Thoracic aorta (tissue), 2 donors: ENCODE measurements at places on chromosomes 3 and 15.
A peak's percentile ranks its signal among the peaks of the same experiment; 100 is the strongest.

- DNase-seq: no peak
These were observed 64.3 kb upstream of the STT3B start for GRCh38 chr3:31468433-31468832.

- DNase-seq: peak; percentile 43
These were observed 45.8 kb upstream of the TRA2B start for GRCh38 chr3:185983495-185984141.

DNA sequence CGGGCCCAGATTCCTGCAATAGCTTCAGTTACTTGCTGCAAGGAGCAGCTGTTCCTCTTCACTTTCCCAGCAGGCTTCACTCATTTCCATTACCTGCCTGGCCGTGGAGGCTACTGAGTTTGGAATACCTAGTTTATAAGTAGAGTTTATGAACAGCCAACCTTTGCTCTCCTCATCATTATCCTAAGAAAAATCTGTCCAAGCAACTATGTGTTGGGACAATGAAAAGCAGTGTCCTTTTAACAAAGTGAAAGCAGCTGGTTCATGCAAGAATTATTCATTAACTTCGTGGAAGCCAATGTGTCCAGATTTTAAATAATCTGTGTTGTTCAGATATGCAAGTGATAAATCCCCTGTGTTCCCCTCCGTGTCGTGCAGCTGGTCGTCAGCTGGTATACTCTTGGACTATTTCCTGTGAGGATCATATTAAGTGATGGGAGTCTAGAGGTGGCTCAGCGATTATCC is 39.3 kb upstream of the SSR3 start:
- no peak for DNase-seq

DNA sequence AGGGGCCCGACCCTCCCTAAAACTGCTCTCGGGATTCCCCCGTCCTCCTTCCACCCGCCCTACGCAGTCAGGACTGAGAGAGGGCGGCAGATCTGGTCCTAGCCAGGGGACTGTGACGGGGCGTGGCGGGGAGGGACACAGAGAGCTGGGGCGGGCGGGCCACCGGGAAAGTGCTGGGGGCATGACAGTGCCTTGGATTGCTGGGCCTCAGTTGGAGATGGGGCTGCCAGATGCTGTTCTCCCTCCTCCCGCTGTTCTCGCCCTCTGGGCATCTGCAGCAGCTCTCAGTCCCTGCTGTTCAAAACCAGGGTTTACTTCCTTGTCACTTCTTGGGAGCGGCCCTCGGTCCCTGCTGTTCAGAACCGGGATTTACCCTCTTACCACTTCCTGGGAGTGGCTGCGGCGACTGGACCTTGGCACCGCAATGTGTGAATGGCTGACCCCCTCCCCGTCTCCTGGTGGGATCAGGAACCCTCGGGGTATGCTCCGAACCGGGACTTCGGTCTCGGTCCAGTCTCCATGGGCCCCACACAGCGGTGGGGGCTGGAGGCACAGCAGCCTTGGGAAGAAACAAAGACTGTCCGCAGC is 1.8 kb upstream of the RPP25 start:
- peak; percentile 32 for DNase-seq

- no peak for DNase-seq
These were observed 17.3 kb downstream of the ZNF592 start for GRCh38 chr15:84765675-84766074.

GRCh38 chr3:71438904-71439303 is 144.6 kb downstream of the FOXP1 start:
- no peak for DNase-seq

GRCh38 chr15:89171136-89172072 is 50.0 kb downstream of the RLBP1 start:
- no peak for DNase-seq

DNA sequence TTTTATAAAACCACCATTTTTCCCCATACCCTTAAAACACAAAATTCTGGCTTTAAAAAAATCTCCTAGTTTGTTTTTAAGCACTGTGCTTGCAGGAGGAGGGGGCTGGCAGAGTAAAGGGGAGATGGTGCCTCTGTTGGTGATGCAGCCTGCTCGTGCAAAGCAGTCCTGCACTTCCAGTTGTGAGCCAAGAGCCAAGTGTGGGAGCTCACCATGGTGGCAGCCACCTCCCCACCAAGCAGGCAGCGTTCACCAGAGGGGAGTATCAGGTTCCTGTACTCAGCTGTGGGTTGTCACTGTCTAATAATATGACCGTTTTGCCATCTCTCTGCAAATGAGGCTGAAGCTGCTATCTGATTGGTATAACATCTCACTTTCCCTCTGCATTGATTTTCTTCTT is 164.8 kb downstream of the SYNPR start:
- no peak for DNase-seq

DNA sequence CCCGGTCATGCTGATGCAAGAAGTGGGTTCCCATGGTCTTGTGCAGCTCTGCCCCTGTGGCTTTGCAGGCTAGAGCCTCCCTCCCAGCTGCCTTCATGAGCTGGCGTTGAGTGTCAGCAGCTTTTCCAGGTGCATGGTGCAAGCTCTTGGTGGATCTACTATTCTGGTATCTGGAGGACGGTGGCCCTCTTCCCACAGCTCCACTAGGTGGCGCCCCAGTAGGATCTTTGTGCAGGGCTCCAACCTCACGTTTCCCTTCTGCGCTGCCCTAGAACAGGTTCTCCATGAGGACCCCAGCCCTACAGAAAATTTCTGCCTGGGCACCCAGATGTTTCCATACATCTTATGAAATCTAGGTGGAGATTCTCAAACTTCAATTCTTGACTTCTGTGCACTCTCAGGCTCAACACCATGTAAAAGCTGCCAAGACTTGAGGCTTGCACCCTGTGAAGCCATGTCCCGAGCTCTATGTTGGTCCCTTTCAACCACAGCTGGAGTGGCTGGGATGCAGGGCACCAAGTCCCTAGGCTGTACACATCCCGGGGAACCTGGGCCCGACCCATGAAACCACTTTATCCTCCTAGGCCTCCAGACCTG is 238.4 kb upstream of the MDFIC2 start:
- peak; percentile 7 for DNase-seq

DNA sequence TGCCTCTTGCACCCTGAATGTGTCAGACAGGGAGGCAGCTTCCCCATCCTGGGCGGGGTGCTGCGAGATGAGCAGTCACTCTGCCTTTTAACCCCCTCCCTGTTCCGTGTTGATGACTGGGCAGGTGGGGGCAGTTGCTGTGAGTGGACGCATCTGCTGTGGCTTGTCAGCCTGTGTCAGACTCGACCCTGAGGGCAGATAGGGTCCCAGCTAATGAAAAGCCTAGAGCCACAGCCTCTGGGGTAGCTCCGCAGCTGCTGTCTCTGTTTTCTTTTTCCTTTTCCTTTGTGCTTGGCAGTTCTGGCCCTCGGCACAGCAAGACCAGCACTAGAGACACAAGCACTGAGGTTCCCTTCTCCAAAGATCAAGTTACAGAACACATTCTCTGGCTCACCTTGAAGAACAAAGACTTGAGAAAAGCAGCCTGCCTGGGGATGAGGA is 43.0 kb upstream of the GLCE start:
- no peak for DNase-seq

DNA sequence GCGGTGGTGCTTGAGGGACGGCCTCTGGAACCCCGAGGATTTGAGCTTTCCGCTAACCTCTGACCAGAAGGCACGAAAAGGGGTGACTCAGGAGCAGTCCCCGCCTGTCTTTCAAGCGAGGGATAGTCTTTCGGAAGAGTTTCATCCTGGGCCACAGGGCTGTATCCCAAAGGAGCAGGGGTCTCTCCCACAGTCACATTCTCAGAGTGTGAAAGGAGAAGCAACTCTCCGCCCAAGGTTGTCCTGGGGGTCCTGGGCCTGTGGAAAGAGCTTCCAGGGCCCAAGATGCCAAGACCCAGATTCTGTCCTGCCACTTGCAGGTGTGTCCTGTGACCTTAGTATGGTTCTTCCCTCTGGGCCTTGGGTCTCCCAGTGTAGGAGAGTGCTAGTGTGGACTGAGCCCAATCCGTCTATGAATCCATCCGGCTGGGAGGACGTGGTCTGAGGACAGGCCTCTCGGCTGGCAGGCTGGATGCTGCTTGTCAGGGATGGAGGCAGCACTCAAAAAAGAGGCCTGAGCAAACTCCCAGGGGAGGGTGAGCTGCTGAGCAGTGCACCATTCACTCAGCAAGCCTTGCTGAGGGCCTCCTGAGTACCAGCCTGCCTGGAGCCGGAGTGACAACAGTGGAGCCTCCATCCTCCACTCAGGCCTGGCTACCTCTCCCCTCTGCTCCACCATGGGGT is 1.6 kb upstream of the DUSP7 start:
- DNase-seq: no peak

DNA sequence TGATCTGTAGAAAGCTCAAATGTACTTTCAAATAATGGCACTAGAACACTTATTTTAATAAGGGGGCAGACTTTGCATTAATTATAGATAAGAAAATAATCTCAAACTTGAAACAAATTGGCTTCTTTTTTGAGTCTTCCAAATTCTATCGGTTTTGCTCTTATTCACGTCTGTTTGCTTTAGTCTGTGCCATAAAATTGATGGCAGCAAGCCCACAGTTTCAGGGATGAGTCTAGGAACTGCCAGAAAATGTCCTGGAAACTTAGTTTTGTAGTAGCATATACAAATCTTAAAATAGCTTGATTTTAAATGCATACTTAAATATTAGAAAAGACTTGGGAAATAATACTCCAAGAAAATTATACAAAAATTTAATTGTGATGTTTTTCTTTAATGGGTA is 39.7 kb downstream of the BCHE start:
- DNase-seq: no peak

DNA sequence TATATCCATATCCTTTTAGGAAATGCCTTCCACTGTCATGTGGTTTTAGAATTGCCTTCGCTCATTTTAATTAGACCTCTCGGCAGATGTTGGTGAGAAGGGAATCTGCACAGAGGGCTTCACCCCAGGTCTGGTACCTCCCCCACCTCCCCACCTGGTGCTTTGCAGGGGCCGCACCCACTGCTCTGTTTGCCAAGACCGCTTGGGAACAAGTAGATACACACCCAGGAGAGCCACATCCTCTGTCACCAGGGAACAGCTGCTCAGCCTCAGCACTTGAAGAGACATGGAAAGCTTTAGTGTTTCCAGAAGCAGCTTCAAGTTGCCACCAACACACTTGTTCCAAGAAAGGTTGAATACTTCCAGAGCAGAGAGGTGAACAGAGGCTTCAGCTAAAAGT is 21.8 kb downstream of the LRRC31 start:
- no peak for DNase-seq

GRCh38 chr3:134617608-134618477 is 33.0 kb downstream of the KY start:
- no peak for DNase-seq

DNA sequence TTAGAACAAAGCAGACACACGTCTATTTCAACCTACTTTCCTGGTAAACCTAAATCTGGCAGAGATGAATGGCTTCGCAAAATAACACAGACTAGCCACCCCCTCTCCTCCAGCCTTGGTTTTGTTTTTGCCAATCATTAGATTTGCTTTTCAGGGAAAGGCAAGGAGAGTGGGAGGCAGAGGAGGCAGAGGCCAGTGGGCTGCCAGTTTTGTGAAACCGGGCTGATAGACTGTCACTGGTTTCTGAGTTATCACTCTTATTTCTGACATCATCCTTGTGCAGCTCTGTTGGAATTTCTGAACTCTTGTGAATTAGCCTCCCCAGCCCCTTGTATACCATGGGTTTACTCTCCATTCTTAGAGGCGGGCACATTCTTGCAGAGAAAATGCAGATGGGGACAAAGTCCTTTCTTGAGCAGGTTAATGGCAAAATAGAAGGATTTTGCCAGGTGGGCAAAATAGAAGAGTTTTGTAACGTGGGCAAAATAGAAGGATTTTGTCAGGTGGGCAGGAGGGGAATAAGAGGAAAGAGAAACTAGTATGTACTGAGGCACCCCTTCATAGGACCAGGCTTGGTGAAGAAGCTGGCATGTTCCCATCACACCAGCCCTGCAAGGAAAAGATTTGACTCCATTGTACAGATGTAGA is 3.2 kb upstream of the FEM1B start:
- DNase-seq: no peak

- no peak for DNase-seq
These were observed 10.9 kb downstream of the RMDN3 start for GRCh38 chr15:40743921-40744814.

- DNase-seq: no peak
These were observed 3.4 kb upstream of the SKOR1 start for GRCh38 chr15:67821784-67822440.

DNA sequence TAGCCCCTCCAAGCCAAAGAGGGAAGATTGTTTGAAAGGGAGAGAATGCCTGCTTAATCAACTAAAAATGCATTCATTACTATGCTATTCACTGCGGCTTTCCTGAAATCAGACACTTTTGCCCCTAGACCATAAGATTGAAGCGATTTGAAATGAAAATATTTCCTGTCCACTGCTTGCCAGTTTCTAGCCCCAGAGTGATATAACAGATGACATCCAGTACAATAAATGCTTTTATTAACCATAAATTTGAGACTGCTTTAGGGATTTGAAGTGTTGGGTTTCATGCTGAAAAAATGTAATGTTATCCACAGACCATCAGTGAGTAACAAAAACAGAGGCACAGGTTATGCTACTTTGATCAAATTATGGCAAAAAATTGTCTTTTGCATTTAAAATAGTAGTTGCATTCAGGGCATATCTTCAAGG is 14.1 kb downstream of the IL17RD start:
- no peak for DNase-seq

DNA sequence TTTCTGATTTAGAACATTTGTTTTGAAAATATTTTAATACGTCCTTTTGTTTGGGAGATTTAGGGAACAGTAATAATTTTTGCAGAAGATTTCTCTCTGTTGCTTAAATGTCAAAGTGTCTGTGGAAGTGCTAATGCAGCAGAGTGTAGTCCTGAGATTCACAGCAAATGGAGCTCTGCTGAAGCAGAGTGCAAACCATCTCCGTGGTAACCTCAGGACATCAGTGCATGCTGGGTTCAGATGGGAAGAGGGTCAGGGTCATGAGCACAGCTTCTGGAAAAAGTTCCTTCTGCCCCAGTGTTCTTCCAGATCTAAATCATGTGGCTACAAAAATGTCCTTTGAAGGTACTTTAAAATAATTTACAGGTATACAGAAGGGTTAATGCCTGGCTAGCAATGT is 39.9 kb upstream of the SLC9A9 start:
- DNase-seq: no peak

DNA sequence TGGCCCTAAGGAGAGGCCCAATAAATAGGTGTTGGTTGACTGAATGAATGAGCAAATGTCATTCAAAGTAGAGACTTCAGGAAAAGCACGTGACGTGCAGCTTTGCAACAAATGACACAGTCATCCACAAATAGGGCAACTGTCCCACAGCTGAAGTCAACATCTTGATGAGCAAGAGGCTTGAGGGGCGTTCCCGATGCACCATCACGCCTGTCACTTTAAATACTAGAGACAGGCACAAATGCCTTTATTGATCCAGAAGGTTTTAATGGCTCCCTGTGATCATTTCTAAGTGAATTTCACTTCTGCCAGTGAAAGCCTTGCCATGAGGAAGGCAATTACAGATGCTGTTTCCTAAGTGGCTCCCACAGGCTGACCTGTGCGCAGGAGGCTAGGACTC is 43.6 kb downstream of the ABTB1 start:
- no peak for DNase-seq

DNA sequence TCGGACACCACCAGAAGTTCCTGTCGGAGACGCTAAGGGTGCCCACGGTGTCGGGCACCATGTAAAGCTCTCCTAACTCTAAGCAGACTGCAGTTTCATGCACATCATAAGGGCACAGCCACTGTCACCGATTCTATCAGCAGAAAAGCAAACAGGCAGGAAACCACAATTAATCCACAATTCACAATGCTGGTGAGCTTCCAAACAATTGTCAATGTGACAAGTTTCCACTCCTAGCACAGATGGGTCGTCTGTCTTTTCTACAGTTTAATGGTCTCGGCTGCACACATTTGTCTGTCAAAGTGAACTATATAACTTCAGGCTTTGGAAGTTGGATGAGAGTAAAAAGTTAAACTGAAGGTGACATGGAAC is 8.8 kb upstream of the OCA2 start:
- no peak for DNase-seq

- no peak for DNase-seq
These were observed 2.2 kb downstream of the IGF1R start for GRCh38 chr15:98650417-98651035.
